ENCODE measurements at places on chromosomes 5 and 9.

DNA sequence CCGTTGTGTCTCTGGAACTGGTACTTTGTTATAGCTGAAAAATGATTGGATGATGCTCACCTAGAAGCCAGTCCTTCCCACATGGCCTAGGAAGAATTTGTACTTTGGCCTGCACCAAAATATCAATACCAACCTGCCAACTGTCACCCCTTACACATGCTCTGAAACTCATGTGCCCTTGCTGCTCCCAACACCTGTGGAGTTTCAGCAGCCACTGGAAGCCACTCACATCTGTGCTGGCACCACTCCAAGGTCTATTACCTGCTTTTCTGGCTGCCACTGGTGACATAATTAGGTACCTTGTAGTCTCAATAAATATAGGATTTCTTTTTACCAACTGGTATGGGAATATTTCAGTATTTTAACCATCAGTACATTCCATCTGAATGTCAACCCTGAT is 363.6 kb downstream of the SH3GL2 start:
- no peak for DNase-seq

- DNase-seq: no peak
Measured at GRCh38 chr5:148843510-148844318, 17.3 kb downstream of the ADRB2 start.

DNA sequence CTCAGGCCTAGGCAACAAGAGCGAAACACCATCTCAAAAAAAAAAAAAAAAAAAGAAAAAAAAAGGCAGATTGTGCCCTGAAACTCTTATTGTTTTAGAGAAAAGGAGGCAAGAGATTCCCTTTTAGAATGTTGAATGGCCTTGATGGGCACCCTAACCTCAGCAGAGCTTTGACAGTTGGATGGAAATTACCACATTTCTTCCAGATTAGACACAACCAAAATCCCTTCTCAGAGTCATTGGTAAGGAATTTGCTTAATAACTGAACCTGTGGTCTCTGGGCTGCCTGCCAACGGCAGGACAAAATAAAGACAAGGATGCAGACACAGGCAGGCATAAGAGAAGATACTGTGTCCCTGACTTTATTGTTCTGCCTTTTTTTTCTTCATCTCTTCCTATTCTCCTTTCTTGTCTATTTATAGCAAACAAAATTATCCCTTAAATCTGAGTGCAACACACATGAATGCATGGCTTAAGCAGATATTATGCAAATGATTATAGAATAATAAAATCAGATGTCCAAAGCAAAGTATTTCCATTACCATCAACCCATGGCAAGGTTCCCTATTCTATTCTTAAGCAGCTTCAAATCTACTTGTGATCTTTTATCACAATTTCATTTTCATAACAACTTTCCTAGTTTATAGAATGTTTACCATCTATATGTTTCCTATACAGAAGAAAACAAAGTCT is 37.3 kb upstream of the TRIO start:
- no peak for DNase-seq

- DNase-seq: no peak
Measured at GRCh38 chr9:124758061-124758460, 13.1 kb downstream of the NR6A1 start.

DNA sequence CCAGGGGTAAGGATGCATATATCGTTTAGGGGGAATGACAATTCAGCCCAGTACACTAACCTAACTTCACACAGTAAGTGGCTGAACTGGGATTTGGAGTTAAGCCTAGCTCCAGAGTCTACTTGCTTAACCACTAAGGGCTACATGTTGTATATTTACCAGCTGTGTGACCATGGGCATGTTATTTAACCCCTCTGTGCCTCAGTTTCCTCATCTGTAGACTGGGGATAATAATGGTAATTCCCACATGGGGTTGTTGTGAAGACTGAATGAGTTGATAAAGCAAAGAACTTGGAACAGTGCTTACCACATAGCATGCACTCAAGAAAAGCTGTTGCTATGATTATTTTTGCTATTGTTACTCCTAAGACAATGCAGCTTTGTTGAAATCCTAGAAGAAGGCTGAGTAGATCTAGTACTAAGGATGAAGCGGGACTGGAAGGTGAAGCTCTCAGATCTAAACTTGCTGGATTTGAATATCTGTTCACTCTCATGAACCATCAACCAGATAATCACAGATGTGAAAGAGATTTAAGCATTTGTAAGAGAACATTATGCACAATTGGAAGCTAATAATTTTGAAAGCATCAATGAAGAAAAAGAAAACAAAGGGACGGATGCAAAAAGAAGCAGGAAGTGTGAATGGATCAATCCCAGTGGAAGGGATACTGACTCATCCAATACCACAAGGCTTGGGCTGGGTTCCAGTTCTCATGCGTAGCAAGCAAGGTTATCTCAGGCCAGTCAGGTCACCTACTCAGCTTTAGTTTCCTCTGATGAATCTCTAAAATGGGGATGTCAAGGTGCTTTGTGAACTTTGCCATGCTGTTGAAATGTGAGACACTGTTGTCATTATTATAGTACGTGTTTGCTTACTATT is 78.5 kb upstream of the TBC1D2 start:
- DNase-seq: no peak

- DNase-seq: no peak
Measured at GRCh38 chr9:106065136-106065535, 370.8 kb downstream of the TMEM38B start.

GRCh38 chr5:135683189-135683588 is 104.4 kb upstream of the CXCL14 start:
- no peak for DNase-seq

DNA sequence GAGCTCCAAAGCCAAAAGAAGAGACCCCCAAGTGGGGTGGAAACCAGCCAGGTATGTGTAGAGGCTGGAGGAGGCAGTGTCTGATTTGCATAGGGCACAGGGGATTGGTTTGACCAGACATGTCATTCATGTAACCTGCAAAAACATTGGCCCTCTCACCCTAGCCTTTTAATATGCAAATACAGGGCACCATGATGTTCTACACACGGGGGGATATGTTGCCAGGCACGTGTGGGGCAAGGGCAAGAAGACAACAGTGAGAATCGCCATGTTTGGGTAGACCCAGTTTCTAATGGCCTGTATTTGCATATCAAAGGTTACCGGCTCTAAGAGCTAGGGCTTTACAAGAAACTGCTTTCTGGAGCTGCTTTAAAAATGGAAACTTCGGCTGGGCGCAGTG is 208.9 kb downstream of the GOLPH3 start:
- DNase-seq: peak; percentile 61

DNA sequence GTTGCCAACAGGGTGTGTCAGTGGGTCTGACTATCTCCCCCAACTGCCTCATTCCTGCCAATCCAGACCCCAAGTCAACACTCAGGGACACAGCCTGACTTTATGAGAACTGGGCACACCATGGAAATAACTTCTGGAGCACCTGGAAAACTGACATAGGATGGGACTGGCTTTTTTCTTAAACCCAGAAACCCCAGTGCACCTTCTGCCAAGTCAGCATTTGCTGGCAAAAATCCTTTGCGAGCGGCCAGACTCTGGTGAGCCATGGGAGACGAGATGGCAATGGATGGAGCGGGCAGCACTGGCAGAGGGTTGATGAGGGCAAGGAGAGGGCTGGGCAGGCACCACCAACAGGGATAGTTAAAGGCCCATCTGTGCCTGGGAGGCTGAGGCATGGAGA is 114.4 kb upstream of the OSMR start:
- DNase-seq: no peak

DNA sequence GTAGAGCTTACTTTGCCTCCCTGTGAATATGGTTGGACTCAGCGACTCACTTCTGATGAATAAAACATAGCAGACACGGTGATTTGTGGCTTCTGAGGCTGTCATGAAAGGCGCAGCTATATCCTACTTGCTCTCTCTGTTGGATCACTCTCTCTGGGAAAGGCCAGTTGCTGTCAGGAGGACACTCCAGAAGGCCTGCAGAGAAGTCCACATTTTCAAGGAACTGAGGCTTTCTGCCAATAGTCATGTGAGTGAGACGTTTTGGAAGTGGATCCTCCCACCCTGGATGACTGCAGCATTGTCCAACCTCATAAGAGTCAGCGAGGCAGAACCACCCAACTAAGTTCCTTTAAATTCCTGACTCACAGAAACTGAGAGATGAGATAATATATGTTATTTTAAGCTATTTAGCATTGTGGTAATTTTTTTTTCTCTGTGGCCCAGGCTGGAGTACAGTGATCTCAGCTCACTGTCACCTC is 156.0 kb upstream of the MAST4 start:
- DNase-seq: no peak

GRCh38 chr5:123929055-123929474 is 417.1 kb downstream of the CSNK1G3 start:
- no peak for DNase-seq

DNA sequence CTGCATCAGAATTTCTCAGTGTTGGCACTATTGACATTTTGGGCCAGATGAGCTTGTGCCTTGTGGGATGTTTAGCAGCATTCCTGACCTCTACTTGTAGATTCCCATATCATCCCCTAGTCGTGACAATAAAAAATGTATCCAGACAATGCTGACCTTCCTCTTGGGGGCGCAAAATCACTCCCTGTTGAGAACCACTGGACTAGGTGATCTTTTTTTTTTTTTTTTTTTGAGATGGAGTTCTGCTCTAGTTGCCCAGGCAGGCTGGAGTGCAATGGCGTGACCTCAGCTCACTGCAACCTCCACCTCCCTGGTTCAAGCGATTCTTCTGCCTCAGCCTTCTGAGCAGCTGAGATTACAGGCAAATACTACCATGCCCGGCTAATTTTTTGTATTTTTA is 22.6 kb downstream of the STXBP1 start:
- DNase-seq: no peak

- no peak for DNase-seq
Measured at GRCh38 chr5:106006242-106006641, 1664.5 kb downstream of the EFNA5 start.

- DNase-seq: no peak
Measured at GRCh38 chr9:120734607-120735410, 20.5 kb upstream of the MEGF9 start.

DNA sequence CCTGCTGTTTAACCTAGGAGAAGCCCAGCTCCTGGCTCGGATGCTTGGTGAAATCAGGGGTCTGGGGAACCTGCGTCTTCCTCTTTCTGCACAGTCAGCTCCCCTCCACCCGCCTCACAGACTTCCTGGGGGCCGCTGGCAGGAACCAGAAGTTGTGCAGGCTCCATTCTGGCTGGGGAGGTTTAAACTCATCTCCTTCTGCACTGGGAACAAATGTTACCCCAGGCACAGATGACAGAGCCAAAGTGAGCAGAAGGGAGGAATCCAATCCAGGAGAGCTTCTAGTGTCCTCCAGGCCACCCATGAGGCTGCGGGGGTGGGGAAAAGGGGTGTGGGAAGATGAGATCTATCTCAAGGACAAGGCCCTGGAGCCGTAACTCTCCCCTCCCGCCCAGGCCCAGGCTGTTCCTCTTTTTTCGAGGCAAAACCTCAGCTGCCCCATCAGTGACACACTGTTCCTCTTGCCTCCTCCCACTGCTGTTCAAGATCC is 31.2 kb downstream of the KCNMB1 start:
- DNase-seq: no peak

GRCh38 chr5:176394881-176395675 is 6.5 kb downstream of the HIGD2A start:
- no peak for DNase-seq

GRCh38 chr5:76175821-76176403 is 92.7 kb downstream of the SV2C start:
- DNase-seq: no peak

DNA sequence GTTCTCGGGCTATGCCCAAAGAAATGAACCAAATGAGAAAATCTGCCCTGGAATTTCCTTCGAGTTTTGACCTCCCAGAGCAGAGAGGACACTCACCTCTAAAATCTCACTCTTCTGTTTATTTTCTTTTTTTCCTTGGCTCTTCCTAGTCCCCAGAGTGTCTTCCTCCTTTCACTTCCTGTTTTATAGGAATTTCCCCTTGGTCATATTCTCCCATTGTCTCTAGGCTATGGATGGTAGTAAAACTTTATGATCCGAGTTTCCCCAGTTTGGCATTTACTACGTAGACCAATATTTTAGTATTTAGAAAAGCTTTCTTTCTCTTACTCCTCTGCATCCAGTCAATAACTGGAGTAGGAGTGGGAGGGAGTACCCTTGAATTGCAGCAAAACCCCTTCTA is 354.5 kb upstream of the ZNF608 start:
- DNase-seq: no peak

DNA sequence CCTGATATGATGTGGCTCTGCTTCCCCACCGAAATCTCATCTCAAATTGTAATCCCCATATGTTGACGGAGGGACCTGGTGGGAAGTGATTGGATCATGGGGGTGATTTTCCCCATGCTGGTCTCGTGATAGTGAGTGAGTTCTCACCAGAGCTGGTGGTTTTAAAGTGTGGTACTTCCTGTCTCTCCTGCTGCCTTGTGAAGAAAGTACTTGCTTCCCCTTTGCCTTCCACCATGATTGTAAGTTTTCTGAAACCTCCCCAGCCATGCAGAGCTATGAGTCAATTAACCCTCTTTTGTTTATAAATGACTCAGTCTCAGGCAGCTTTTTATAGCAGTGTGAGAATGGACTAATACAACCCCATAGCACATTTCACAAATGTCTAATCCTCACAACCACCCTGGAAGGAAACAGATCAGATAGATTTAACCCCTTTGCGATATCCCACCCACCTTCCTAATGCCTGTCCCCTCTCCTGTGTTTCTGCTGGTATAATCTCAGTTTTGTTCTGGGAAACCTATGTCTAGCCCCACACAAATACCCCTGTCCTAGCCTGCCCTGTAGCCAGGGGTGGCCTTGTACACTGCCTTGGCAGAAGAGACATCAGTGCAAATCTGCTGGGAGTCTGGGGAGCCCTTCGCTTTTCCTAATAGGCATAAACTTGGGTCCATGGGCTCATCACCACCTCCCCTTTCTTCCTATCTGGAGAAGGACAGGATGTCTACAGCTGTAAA is 157.0 kb upstream of the RAI14 start:
- DNase-seq: no peak

DNA sequence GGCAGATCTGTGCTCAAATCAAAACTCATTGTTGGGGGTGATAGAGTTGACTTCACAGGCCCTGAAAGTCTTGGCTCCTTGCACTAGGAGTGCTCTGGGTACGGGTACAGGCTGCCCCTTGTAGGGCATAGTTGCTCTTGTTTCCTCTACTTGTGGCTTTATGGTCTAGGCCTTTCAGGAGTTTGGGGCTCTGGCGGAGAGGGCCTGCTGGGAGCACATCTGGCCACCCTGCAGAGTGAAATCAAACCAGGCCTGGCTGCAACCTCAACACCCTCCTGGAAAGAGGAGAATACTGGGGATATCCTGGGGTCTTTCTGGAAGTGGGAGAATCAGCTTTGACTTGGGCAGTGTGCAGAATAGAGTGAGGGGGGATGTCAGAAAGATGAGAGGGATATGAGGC is 1.5 kb downstream of the TGFBI start:
- DNase-seq: no peak

DNA sequence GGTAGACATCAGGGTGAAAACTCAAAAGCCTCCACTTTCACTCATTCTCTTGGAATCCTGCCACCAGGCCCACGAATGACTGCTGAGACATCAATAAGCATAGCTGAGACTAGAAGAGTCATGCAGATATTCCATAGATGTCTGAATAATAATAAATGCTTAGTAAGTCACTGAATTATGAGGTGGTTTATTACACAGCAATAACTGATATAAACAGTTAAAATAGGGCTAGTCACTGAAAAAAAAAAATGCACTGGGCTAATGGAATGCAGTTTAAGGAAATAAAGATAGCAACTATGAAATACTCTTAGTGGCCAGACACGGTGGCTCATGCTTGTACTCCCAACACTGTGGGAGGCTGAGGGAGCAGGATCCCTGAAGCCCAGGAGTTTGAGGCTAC is 262.8 kb upstream of the CDH6 start:
- no peak for DNase-seq
